ENCODE measurements at places on chromosomes 2 and 18.

GRCh38 chr18:69387186-69387585 is 13.5 kb upstream of the DOK6 start:
- no peak for DNase-seq

- peak; percentile 27 for DNase-seq
Observed at GRCh38 chr2:26838121-26838906, 9.6 kb upstream of the DPYSL5 start.

- no peak for DNase-seq
Observed at GRCh38 chr2:1147873-1148612, 197.4 kb downstream of the SNTG2 start.

DNA sequence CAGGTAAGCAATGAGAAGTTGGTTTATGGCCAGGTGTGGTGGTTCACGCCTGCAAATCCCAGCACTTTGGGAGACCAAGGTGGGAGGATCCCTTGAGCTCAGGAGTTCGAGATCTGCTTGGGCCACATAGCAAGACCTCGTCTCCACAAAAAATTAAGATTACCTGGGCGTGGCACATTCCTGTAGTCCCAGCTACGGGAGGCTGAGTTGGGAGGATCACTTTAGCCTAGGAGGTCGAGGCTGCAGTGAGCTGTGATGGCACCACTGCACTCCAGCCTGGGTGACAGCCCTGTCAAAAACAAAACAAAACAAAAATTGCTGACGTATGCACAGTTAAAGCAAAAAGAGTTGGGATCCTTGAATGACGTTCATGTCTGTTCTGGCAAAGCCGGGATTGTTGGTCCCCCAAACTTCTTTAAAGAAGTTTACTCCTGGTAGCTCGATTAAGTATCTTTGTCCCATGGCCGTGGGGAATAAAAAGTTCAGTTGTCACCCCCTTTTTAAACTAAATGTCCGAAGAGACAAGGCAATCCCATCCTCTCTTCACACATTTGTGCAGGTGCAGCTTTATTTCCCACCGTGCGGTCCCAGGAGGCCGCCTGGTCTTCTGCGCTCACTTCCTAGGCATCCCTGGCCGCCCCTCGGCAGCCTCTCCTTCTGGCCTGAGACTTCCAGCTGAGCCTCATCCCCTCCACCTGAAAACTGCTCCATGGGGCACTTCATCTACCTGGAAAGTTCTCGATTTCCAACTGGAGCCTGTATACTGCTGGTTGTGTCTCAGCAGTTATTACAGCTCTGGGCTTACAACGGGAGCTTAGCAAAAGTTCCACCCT is 762 bp upstream of the SPOPL start:
- no peak for DNase-seq

DNA sequence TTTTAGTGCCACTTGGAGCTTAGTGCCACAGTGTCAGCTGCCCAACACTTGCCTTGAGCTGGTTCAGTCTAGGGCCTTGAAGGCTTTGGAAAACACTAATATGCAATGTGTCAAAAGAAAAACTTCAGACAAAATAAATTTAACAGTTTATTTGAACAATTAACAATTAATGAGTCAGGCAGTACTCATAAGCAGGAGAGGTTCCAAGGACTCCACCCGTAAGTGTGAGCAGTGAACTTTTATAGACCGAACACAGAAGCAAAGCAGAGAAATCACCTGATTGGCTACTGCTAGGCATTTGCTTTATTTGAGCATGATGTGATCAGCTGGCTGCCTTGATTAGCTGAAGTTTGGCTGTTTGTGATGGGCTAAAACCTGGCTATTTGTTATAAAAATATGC is 49.5 kb upstream of the TBC1D8 start:
- no peak for DNase-seq

DNA sequence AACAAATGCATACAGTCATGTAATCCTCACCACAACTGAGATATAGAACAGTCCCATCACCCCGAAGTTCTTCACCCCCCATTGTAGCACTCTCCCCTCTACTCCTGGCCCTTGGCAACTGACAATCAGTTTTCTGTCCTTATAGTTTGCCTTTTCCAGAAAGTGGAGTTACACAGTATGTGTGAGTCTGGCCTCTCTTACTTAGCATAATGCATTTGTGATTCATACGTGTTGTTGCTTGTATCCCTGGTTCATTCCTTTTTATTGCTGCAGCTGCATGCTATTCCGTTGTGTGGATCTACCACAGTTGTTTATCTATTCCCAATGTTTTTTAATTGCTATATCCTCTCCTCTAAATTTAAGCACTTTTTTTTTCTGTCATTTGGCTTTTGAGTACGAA is 17.6 kb downstream of the ACYP2 start:
- no peak for DNase-seq

GRCh38 chr2:75516378-75517360 is 44.1 kb downstream of the EVA1A start:
- DNase-seq = no peak

DNA sequence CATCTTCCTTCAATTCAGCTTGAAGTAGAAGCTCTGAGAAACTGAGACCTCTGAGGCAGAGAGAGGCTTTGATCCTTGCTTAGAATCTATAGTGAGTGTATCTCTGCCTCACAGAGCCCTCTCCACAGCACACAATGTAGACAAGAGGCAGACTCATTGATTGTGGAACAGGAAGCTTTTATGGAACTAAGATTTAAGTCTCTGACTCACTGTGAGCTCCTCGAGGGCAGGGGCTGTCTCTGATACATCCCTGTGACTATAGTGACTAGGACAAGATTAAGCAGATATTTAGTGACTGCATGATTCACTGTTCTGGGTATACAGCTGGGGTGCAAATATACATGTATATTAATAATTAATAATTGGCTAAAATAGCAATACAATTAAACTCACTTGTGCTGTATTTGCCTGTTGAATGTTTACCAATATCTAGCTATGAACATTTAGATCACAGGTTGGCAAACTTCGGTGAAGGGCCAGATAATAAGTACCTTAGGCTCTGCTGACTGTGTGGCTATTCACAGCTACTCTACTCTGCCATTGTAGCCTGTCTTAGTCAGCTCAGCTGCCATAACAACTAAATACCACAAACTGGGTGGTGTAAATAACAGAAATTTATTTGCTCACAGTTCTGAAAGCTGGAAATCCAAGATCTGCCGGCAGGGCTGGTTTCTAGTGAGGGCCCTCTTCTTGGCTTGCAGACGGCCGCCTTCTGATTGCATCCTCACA is 54.4 kb downstream of the ARHGEF4 start:
- DNase-seq = no peak

- DNase-seq = no peak
Observed at GRCh38 chr2:98911376-98912154, 24.5 kb downstream of the CRACDL start.

GRCh38 chr18:35528749-35529274 is 31.1 kb upstream of the INO80C start:
- no peak for DNase-seq

DNA sequence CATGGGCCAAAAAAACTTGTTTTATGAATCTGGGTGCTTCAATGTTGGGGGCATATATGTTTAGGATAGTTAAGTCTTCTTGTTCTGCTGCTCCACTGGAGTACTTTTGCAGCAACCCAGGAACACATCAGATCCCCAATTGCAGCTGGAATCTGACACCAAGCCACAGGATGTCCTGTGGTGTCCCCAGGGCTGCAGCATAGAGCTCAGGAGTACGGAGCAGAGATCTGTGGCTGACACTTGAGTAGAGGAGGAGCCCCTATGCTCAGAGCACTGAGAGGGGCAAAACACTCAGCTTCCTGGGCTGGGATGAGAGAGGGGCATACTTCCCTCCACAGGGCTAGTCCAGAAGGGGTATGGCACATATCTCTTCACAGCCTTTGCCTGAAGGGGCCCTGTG is 138.9 kb upstream of the ERBB4 start:
- DNase-seq = no peak

- no peak for DNase-seq
Observed at GRCh38 chr2:219460424-219460926, 25.8 kb downstream of the SPEG start.

GRCh38 chr2:85501248-85501647 is 37.7 kb upstream of the MAT2A start:
- DNase-seq = peak; percentile 84

- DNase-seq = peak; percentile 91
Observed at GRCh38 chr2:39620067-39620466, 45.6 kb upstream of the TMEM178A start.

- DNase-seq = no peak
Observed at GRCh38 chr2:59804732-59805131, 748.7 kb downstream of the BCL11A start.

GRCh38 chr2:33129263-33130053 is 182.7 kb downstream of the LTBP1 start:
- DNase-seq = no peak

Data from KBM-7 (cell line).